NCI-H2227 treated with DMSO at 0.1 percent for 48 hours (cell line): ENCODE measurements at places on chromosomes 2 and 18.

DNA sequence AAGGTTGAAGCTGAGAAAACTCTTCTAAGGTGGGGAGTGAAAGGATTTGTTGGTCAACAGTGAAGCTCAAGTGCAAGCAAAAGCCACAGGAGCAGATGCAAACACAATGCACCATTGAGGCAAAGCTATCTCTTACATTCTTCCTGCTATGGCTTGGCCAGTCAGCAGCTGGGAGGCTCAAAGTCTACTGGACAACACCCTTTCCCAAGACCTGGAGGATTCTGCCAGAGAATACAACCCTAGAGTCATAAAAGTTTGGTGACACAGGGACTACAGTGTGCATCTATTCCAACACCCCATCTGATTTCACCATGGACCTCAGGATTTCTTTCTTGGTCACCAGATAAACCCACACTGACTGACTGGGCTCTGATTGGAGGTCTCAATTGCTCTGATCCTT, 342.0 kb downstream of the HRH4 start:
- DNase-seq = no peak

GRCh38 chr2:30266051-30266621, 34.8 kb downstream of the LBH start:
- no peak for DNase-seq

DNA sequence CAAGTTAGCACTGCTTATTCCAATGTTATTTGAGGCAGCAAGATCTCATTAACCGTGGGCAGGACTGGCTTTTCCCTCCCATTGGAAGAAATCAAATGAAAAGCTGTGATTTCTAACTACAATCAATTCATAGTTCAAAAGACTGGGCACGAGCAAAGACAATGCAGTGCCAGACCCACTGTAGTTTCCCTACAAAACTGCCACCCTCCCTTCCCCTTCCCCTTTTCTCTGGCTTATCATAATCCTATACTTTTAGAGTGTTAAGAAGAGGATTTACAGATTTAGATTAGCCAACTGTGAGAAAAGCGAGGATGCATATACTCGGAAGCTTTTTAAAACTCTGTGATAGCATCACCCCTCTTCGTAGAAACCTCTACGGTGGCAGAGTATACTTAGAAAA, 260.4 kb downstream of the STK39 start:
- no peak for DNase-seq

GRCh38 chr18:10368456-10369453, 85.7 kb upstream of the APCDD1 start:
- DNase-seq = no peak

DNA sequence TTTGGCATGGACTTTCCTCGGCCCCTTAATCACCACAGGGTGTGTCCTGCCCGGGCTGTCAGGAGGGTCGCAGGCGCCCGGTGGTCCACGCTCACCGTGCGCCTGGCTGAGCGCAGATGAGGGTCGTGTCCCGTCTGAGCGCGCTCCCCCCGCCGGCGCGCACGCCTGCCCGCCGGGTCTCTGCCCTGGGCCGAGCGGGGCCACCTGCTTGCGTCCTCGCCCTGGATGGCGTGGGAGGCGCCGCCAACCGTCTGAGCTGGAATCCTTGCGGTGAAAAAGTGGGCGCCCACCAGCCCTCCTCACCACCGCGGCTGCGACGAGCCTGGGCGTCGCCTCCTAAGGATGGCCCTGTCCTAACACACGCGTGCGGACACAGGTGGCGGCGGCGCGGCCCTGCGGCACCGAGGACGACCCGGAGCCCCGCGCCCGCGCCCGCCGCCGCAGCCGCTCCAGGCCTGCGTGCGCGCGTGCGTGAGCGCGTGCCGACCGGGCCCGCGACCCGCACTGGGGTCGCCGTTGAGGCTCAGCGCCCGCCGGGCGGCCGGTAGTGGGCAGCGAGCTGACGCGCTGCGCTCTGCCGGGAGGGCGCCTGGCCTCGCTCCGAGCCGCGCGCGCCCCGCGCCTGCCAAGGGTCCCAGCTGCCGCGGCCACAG, 126.6 kb downstream of the ARHGEF4 start:
- DNase-seq = no peak

DNA sequence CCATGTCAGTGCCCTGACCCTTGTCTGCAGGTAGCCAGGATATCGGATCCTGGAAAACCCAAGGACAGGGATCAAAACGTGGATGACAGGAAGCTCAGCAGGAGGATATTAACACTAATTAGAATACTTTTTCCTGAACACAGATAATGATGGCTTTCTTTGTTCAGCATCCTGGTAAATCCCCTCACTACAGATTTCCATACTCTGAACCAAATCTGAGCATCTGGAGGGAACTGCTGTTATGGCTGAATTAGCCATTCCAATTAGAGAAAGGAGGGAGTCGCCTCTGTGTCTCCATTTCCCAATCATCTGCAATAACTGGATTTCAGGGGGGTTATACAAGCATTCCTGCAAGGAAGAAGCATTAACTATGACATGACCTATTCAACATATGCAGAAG, 24.4 kb downstream of the CXCR4 start:
- DNase-seq = peak; percentile 20

GRCh38 chr2:201971531-201972228, 62.0 kb upstream of the FZD7 start:
- no peak for DNase-seq

DNA sequence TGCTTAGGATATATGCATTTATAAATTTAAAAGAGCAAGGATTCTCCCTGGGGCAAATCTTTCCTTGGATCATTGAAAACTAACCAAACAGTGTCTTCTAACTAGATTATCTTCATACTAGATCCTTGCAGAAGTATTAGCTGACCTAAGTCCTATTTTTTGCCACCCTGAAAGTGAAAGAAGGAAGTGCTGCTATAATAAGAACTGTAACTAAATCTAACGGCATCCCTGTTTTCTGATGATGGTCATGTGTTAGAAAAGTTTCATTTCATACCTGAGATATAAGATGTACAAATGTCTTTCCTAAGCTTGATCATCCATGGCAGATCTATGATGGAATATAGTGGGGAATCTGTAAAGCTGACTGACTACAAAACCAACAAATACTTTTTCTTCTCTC, 102.7 kb downstream of the MAP2 start:
- DNase-seq = no peak

- no peak for DNase-seq
Measured at GRCh38 chr18:24212939-24213338, 74.1 kb downstream of the CABYR start.

DNA sequence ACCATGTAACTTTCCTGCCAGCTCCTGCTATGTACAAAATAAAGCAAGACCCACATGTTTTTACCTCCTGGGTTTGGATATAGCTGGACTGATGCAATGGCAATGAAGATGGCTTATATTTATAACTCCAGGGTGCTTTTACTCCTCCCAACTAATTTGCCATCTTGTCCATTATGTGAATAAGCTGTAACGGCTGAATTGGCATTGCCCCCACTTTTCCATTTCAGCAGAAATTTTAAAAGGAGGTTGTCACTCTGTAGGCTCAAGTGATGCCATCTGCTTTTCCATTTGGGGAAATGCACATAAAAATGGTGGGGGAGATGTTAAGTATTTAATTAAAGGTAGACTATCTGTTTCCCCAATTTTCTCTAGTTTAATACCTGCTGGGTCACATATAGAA, 345.5 kb downstream of the ERBB4 start:
- DNase-seq = peak; percentile 91

DNA sequence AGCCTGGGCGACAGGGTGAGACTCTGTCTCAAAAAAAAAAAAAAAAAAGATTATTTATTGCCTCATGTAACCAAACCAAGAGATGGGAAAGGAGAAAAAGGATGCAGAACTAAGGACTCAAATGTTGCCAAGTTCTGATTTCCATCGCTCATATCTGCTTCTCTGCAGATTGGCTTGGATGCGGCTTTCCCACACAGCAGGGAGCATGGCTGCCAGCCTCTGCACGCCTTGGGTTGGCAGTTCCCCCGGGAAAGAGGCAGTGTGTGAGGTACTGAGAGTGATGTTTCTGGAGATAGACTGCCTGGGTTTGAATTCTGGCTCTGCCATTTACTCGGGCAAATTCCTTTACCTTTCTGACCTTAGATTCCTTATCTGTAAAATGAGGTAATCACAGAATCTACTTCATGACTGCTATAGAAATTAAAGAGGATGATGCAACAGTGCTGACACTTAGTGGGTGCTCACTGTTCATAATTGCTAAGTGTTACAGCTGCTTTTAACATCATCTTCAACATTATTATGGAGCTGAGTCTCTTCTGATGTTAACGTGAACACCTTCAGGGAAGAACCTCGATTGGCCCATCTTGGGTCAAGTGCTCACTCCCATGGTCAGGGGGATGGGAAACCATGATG, 68.8 kb downstream of the ACAA2 start:
- no peak for DNase-seq

- no peak for DNase-seq
Measured at GRCh38 chr18:41012194-41012593, 942.8 kb upstream of the PIK3C3 start.

DNA sequence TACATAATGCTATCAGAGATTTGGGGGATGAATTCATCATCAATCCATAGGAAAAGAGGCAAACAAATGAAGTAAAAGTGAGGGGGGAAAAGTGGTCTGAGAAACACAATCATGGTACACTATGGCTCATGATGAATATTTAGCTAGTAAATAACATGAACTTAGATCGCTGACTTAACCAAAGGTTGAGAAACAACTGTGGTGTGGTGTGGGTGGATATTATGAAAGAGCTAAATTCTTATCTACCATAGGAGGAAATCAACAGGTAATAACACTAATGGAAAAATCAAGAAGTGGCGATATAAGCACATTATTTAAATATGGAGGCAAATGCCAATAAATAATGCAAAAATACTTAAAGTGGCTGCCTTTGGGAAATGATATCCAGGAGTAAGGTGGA, 12.2 kb upstream of the TPRKB start:
- DNase-seq = no peak

GRCh38 chr2:197102231-197102630, 175.7 kb upstream of the PGAP1 start:
- DNase-seq = no peak

DNA sequence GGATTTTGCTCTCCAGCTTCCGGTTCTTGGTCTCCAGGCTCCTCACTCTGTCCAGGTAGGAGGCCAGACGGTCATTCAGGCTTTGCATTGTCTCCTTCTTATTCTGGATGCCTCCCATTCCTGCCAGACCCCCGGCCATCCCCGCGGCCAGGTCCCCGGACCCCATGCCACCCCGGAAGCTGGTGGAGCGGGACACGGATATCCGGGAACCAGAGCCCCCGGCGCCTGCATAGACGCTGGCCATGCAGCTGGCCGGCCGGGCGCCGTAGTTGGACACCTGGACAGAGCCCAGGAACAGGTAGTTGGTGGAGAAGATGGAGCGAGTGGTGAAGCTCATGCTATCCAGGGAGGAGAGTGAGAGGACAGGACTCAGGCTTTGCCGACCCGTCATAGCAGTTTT, 23.5 kb upstream of the PPP1R1C start:
- DNase-seq = no peak

GRCh38 chr2:33197198-33197938, 250.6 kb downstream of the LTBP1 start:
- no peak for DNase-seq

- DNase-seq = peak; percentile 43
Measured at GRCh38 chr2:216536734-216537210, 38.1 kb downstream of the RPL37A start.

DNA sequence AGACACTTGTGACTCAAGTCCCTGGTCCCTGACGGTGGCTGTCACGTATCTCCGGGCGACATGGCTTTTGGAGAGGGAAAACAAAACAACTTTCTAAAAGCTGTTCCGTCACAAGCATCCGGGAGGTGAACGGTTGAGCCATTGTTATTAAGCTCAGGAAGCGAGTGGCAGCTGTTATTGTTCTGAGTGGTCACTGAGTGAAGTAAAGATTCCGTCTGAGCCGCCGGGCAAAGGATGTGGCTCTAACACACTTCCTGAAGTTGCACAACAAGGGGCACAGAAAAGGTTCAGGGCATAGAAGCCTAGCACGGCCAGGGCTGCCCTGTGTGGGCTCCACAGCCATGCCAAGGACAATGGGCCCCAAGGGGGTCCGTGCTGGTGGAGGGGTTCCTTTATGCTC, 24.3 kb downstream of the INPP5D start:
- no peak for DNase-seq

DNA sequence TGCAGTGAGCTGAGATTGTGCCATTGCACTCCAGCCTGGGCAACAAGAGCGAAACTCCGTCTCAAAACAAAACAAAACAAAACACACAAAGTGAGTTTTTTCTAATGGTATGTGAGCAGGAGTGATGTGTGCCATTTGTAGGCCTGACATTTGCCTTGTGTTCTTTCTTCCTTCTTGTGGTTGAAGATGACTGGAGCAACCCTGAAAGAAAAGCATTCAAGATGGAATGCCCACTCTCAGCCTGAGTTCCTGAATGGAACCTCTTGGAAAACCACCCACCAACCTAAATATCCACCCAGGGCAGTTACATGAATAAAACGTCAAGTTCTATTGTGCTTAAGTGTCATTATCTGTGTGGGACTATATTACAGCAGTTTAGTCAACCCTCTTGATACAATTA, 26.5 kb downstream of the PGAP1 start:
- DNase-seq = no peak

DNA sequence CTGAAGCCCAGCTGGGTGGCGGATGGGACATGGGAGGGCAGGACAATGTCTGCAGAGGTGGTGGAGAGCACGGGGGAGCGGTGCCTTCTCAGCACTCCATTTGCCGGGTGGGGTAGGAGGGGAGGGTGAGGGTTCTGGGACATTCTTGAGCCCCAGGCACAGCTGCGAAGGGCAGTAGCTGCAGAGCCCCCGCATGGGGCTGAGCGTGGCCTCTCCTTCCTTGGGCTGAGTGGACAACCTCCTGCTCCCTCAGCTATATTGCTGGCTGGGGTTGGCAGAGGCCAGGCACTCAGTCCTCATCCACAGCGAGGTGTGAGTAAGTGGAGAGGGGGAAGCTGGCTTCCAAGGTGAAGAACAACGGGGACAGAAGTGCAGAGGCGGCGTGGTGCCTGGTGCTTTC, 50.1 kb downstream of the RHOB start:
- DNase-seq = no peak

GRCh38 chr2:115201386-115201785, 758.9 kb downstream of the DPP10 start:
- no peak for DNase-seq

DNA sequence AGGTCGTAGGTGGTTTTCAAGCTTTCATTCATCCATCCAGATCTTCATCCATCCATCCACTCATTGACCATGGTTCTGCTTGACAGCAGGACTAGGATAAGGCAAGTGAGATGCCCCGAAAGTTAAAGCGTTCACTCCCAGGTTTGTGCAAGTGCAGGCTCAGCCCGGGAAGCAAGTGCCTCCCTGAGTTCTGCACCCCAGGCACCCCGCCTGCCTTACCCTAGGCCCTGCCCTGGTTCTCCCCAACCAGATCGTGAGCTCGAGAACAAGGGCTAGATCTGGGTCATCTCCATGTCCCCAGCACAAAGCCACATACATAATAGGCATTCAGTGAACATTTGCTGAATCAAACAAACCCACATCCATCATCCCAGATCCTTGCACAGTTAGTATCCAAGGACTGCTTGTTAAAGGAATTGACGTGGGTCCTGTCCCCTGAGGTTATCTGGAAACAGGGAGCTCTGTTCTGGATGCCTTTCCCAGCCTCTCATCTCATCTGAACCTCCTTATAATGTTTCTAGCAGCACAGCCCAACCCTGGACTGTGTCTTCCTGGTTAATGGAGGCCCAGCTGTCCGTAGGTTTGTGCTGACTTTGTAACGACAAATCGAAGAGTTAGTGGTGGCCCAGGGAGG, 116.1 kb upstream of the GPC1 start:
- no peak for DNase-seq
